Sciatic nerve (tissue), 2 donors: ENCODE measurements at places on chromosomes 5 and 9. TPM values are rescaled to one million over a fixed set of nuclear protein-coding genes. Genes with fewer than 3 reads are reported as not detected.

Gene ERGIC1
- 87.3 TPM for total RNA-seq

Gene AGXT2
- not detected for total RNA-seq

Gene C7
- 37.4 TPM for total RNA-seq

Gene PTPRD
- total RNA-seq, result 4.7 TPM

GRCh38 chr5:80480354-80480753 lies 7.5 kb upstream of the FAM151B start:
- DNase-seq, result no peak

- no peak for DNase-seq
These were observed 698 bp upstream of the SEC24A start for GRCh38 chr5:134647750-134648424.

- no peak for DNase-seq
These were observed 963 bp upstream of the CAST start for GRCh38 chr5:96660971-96661854.

- no peak for DNase-seq
These were observed 10.0 kb upstream of the ATG10 start for GRCh38 chr5:81961651-81962440.

DNA sequence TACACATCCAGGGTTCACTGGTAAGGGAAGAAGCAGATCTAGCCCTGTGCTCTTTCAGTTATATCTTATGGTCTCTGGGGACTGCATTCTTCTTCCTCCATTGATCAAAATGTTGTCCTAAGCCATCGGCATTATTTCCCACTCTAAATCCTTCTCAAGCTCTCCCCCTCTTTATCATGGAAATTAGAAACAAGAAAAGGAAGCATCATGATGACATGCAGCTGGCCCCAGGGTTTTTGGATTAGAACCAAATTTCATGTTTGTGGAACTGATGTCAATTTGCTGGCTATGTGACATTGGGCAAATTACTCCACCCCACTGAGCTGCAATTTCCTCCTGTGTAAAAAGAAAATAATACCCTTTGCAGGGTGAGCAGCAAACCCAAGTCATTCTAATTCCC lies 39.5 kb downstream of the MFAP3 start:
- no peak for DNase-seq

DNA sequence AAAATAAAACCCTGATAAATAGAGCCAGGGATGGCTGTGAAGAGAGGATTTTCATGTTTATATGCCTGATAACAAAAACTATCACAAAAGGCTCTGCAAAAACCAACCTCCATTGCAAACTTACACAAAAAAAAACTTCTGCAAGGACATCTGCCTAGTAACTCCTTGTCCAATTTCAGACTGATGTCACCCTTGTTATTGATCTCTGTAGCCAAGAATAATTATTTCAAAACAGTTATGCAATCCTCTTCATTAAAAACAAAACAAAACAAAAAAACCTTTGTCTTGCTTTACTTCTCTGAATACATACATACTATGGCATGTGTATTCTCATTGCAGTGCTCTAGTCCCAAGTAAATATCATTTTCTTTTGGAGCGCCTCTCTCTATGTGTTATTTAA lies 49.7 kb downstream of the PHAX start:
- DNase-seq, result no peak

DNA sequence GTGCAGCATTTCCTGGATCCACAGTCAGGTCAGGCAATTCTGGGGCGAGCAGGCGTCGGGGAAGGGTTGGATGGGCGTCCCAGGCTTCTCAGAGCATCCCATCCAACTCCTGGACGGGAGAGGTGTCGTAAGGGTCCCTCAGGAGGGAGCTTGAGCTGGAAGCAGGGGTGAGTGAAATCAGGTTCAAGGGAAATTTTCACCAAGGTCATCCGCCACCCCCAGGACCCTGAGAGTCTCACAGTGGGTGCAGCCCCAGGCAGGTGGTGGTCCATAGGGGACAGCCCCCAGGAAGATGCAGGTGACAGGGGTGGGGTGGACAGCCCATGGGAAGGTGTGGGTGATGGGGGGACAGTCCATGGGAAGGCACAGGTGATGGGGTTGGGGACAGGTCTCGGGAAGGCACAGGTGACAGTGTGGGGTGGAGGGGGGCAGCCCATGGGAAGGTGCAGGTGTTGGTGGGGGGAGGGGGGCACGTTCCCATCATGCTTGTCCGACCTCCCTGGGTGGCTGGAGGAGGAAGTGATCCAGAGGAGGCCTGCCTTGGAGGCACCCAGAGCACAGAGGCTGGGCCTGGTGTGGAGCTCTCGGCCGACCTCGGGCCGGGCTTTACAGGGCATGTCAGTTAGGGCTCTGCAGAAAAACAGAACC lies 48.9 kb downstream of the AHRR start:
- peak; percentile 48 for DNase-seq

DNA sequence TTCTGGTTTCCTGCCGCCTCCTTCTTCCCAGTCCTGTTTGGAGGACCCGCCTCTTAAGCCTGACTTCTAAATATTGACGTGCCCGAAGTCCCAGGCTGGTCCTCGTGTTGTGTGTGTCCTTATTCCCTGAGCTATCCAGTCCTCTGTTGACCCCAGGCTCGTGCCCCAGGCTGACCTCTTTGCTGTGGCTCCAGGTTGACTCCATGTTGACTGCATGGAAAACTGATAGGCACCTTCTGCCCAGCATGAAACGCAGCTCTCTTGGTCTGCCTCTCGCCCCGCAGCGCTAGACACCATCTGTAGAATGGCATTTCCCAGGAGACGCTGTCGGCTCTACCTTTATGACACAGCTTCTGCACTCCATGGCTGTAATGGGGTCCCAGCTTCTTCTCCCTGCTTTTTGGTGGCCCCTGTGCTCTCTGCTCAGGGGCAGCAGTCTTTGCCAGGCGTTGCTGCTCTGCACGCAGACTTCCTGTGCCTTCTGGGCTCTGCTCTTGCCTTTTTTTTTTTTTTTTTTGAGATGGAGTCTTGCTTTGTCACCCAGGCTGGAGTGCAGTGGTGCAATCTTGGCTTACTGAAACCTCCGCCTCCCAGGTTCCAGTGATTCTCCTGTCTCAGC lies 28.4 kb downstream of the EHMT1 start:
- peak; percentile 25 for DNase-seq

- no peak for DNase-seq
These were observed 66.1 kb upstream of the EDIL3 start for GRCh38 chr5:84450617-84451414.

- no peak for DNase-seq
These were observed 545.8 kb downstream of the EBF1 start for GRCh38 chr5:158553962-158554336.

DNA sequence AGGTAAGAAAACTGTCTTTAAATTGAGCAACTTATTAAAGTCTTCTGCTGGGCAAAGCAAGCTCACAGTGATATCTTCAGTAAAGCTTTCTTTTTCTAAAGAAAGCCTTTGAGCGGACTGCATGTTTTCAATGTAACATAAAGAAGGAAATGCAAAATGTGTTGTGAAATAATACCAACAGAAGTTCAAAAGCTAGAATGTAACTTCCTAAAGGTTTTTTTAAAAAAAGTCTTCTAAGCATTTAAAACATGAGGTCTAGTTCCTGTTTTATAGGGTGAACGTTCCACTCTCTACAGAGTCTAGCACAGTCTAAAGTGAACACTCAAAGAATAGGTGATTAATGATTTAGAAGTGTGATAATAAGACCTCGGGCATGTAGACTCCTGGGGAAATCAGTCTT lies 62.9 kb downstream of the DENND1A start:
- no peak for DNase-seq
